ENCODE measurements at places on chromosomes 3 and 15.

- no peak for DNase-seq
Measured at GRCh38 chr3:59775761-59776325, 726.0 kb upstream of the CFAP20DC start.

GRCh38 chr3:42192334-42193200 lies 73.4 kb downstream of the CCK start:
- DNase-seq, result no peak

GRCh38 chr3:138972941-138973340 lies 25.9 kb downstream of the FOXL2NB start:
- no peak for DNase-seq

GRCh38 chr3:179921500-179921899 lies 115.2 kb downstream of the PEX5L start:
- no peak for DNase-seq

DNA sequence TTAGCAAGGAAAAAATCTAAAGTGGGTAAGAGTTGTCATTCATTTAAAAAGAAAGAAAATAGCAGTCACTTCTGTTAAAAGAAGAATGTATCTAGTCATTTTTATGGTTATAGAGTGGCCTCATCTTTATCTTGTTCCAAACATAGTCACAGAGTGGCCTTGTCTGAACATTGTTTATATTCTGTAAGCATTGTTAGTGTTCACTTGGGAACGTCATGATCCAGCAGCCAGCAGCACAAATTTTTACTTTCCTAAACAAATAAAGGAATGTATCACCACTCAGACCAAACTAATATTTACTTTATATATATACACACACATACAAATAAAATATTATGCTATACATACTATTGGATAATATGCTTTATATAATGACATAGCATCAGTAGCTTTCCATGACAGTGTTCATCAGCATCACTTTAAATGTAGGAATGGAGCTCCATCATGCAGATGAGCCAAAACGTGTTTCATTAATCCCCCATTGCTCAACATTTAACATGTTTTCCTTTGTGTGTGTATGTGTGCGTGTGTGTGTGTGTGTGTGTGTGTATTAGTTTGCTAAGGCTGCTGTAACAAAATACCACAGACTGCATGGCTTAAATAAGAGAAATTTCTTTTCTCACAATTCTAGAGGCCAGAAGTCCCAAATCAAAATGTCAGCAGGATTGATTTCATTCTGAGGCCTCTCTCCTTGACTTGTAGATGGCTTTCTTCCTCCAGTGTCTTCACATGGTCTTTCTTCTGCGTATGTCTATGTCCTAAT lies 39.6 kb upstream of the GYG1 start:
- DNase-seq, result no peak
